Caco-2 (cell line): ENCODE measurements at places on chromosomes 3 and 15. TPM values are rescaled to one million over a fixed set of nuclear protein-coding genes. Genes with fewer than 3 reads are reported as not detected.
A peak's percentile ranks its signal among the peaks of the same experiment; 100 is the strongest.

PRSS50 gene
- total RNA-seq: not detected in 2 replicates

DNA sequence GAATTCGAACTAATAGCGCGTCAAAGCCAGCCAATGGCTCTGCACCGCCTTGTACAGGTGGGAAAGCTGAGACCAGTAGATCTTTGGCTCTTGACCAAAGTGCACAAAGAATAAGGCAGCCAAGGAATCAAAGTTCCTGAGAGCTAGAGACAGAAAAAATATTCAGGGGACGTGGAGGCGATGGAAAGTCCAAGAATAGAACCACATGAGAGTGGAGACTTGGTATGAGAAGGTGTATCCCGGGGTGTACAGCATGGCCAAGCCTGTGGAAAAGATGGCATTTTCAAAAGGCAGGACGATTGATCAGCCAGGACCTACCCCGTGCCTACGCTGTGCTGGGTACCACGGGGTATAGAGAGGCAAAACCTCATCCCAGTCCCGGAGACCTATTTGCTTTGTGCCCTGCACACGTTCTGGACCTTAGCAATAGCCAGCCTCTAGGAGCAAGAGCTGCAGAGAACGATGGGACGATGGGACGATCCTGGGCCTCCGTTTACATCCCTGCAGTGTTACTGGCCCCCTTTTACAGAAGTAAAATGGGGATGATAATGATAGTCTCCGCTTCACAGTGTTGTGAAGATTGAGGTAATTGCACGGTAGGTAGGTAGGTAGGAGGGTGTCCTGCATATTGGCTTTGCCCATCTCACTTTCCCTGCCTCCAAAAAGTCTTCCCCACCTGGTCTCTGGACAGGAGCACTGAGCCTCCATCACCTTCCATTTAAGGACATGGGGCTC, 583 bp upstream of the RBSN start:
- peak overlapping the region; percentile 85 for H3K4me3 ChIP-seq
- peak overlapping the region; percentile 98 for H3K27ac ChIP-seq
- no peak for DNase-seq
- no peaks in the 10 kb centered on the region for H3K36me3 ChIP-seq

- no peak for DNase-seq
- H3K36me3 ChIP-seq: no peaks in the 10 kb centered on the region
- no peak overlapping the region for H3K4me3 ChIP-seq
- H3K4me1 ChIP-seq: no peaks in the 10 kb centered on the region
- H3K27me3 ChIP-seq: no peaks in the 10 kb centered on the region; the same call in 1 of the 2 replicates
These were observed 4.9 kb downstream of the CCDC33 start for GRCh38 chr15:74240897-74241614.

DNA sequence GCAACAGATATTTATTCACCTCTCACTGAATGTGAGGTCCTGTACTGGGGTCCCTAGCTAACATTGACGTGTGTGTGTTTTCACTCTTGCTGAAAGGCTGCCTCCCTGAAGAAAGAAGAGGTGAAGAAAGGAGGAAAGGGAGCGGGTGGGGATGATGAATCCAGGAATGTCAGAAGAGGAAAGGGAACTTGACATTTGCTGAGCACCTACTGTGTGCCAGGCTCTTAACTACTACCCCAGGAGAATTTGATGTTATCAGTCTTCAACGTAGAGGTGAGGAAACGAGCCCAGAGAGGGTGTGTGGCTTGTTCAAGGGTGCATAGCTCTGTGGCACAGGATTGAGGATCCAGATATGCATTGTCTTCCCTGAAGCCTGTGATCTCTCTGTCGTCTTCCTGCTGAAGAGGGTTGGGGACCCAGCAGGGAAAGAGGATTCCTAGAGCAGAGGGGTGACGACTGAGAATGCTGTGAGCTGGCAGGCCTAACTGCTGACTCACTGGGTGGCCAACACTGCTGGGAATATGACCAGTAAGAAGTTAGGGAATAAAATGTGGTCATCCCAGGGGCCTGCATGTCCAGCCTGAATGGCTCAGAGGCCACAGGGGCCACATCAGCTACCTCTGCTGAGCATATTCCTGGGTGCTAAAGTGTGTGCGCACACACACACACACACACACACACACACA, 6.6 kb upstream of the ATP2B2 start:
- no peaks in the 10 kb centered on the region for H3K36me3 ChIP-seq
- no peak overlapping the region for H3K4me3 ChIP-seq
- no peak overlapping the region for H3K27ac ChIP-seq
- DNase-seq: no peak

GRCh38 chr3:83567935-83568334, 1390.9 kb upstream of the CADM2 start:
- no peaks in the 10 kb centered on the region for H3K36me3 ChIP-seq
- no peak for DNase-seq
- no peaks in the 10 kb centered on the region for H3K4me1 ChIP-seq
- no peak overlapping the region for H3K4me3 ChIP-seq
- no peak overlapping the region for H3K27ac ChIP-seq

- no peak for DNase-seq
- H3K4me1 ChIP-seq: no peaks in the 10 kb centered on the region
- H3K36me3 ChIP-seq: no peaks in the 10 kb centered on the region
- H3K4me3 ChIP-seq: no peak overlapping the region
These were observed 278.7 kb downstream of the ERC2 start for GRCh38 chr3:56189536-56189935.

DPPA2 gene
- total RNA-seq: not detected in 2 replicates
